ENCODE measurements at places on chromosomes 1 and 21.

GRCh38 chr1:197606168-197606845 lies 169.0 kb downstream of the DENND1B start:
- no peak for DNase-seq

DNA sequence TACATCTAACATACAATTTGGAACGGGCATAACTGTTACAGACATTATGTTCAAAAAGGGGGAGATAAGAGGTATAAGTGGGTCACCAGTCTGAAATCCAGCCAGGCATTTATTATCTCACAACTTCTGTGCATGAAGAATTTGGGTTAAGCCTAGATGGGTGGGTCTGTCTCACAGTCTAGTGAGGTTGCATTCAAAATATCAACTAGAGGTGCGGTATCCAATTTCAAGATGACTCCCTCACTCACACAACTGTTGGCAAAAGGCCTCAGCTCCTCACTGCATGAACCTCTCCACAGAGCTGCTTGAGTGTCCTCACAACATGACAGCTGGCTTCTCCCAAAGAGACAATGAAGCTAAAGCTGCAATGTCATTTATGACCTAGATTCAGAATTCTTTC lies 4.7 kb downstream of the AUNIP start:
- DNase-seq, result no peak

DNA sequence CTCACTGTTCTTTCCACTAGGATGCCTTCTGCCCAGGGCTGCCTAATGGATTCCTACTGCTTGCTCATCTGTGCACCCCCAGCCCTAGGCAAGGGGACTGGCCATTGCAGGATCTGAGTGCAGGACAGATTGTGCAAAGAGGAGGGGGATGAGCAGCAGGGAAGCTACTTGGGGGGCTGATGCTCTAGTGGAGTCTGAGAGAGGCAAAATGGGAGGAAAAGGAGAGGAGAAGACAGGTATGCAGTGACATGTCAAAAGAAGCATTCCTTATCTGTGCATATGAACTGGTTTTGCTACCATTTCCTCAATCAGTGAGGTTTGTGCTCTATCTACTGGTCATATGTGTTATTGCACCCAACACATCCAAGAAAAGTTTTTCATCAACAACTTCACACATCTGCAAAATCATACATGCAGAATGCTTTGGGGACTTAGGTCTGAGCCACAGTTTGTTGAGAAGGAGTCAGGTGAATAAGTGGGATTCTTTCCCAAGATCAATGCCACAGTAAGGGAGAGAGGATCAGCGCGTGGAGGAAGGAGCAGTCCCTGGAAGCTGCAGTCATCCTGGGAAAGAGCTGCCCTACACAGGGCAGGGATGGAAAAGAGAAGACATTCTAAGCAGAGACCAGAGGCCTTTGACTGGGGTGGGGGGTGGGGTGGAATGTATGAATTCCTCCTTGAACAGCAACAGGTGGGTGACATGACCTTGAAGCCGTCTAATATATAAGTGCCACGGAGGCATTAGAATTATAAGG lies 14.4 kb downstream of the SLC5A9 start:
- DNase-seq, result no peak

DNA sequence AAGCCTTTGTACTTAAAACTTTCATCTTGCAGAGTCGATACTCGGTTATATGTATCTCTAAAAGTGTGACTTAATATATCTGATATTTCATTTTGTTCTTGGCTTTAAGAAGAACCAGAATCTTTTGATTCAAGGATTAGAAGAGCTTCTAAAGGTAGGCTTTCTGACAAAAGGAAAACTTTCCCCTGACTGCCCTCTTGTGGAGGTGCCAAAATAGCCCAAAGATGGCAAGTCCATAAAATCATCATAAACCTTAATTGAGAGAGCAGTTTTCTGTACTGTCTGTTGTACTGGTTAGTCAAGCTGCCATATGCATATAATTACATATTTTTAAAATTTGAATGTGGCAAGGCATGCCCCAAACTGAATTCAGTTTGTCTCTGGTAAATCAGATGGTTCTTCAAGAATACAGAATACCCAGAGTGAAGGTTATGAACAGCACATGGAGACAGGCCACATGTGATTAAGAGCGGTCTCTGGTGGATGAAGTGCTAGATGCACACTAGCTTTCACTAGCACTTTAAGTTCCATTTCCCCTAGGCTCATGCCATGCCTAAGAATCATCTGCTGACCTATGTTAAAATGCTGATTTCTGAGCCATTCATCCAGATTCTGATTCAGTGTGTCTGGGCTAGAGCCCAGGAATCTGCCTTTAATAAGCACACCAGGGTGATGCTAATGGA lies 27.7 kb upstream of the ELAVL4 start:
- no peak for DNase-seq

GRCh38 chr1:115717541-115717940 lies 51.0 kb downstream of the CASQ2 start:
- DNase-seq, result no peak

- no peak for DNase-seq
Measured at GRCh38 chr1:101613546-101613945, 376.7 kb downstream of the S1PR1 start.

DNA sequence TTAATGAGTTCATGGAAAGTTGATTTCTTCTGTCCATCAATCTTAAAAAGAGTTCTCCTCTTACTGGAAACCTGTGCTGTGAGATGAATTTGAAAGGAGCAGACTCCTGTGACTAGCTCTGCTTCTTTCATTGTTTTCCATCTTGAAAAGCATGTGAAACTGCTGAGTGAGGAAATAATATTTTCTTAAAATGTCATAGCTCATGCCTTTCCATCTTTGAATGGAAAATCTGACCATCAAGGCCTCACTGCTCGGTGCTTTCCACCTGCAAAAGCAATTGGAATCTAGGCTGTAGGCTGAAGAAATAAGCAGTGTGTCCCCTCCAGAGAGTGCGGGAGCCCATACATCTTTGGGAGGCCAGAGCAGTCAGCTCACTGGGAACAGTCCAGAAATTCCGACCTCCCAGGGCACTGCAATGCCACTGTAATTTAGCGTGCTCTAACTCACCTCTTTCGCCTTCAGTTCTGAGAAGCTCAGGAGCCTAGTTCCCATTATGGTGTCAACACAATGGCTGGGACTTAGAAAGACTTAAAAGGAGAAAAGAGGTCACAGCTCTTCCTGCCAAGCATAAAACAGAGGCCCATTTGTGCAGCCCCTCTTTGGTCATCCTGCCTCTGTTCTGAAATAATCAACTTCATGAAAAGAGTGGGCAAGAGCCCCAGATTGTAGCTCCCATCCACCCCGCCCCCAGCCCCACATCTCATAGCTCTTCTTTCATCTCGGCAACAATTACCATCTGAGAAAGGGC lies 50.4 kb upstream of the F3 start:
- no peak for DNase-seq

GRCh38 chr1:6888268-6888667 lies 103.0 kb downstream of the CAMTA1 start:
- no peak for DNase-seq

DNA sequence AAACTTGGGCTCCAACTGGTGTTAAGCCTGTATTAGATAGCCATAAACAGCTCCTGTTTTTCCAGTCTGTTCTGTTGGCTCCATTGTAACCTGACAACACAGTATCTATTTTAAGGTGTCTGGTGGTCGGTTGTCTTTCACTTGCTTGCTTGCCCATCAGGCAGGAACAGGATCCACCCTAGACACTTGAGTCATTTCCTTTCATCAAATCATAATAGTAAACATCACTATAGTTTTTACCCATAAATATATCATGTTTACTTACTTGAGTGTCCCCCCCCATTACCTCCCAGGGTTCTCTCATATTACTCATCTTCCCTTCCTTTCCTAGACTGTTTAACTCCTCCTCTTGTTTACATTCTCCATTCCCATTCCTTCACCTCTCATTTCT lies 2.9 kb downstream of the DDI2 start:
- DNase-seq, result no peak

DNA sequence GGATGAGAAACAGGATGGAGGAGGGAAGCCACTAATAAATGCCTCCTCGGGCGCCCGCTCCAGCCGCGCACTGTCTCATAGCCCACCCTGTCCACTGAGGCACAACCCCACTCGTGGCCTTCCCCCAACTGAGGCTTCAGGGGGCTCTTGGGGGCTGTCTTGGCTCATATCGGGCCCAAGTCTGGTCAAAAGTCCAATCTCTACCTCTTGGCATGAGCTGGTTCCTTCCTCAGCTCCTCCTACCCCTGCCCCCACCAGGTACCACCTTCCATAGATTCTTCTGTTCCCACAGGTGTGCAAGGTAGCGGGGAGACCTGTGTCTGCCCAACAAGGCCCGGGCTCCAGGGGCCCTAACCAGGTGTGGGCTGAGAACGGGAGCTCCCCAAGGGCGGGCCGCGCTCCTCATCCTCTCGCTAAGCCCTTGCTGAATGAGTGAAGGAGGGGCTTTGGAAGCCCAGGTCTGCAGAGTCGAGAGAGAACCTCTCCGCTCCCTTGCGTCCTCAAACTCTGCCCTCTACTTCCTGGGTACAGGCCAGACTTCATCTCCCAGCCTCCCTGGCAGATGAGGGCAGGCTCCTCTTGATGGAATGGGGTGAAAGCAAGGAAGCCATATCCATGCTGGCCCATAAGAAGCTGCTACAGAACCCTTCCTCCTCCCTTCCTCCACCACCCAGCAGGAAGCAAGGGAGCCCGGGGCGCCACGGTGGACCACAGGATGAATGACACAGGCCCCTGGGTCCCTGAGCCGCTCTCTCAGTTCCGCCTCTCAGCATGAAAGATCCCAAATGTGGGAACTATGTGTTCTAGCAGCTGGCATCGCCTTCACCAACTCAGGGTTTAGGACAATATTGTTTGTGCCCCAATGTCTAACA lies 74.7 kb downstream of the PSMG1 start:
- no peak for DNase-seq

GRCh38 chr1:220124542-220124941 lies 30.6 kb downstream of the IARS2 start:
- no peak for DNase-seq

DNA sequence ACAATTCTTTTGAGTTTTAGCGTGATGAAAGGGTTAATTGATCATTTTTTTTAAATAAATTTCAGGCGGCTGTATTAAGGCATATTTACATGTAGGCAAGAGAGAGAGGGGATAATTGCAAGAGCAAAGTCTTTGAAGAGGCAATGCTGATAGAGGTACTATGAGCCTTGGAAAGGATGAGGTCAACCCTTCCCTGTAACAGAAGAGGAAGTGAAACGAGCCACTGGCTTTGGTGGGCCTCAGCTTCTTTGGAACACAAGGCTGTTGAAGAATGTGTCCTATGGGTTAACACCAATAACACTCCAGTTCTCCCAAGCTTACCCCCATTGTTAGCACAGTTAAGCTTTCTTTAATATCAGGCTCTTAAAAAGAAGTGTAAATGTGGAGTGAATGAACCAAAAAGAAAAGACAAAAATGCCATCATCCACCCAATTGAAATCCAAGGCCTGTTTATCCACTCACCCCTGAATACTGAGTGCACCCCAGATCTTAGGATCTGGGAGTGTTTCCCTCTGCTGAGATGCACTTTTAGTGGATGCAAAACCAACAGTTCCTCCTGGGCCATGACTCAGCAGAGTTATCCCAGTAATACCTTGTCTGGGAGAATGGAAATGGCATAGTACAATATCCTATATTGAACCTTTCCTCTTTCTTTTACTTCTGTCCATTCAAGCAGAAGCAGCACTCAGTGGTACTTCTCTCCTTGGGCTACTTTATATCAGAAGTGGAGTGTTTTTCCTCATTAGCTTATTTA lies 216.4 kb downstream of the SLC44A5 start:
- no peak for DNase-seq

- no peak for DNase-seq
Measured at GRCh38 chr1:76891931-76892622, 24.8 kb downstream of the ST6GALNAC5 start.

DNA sequence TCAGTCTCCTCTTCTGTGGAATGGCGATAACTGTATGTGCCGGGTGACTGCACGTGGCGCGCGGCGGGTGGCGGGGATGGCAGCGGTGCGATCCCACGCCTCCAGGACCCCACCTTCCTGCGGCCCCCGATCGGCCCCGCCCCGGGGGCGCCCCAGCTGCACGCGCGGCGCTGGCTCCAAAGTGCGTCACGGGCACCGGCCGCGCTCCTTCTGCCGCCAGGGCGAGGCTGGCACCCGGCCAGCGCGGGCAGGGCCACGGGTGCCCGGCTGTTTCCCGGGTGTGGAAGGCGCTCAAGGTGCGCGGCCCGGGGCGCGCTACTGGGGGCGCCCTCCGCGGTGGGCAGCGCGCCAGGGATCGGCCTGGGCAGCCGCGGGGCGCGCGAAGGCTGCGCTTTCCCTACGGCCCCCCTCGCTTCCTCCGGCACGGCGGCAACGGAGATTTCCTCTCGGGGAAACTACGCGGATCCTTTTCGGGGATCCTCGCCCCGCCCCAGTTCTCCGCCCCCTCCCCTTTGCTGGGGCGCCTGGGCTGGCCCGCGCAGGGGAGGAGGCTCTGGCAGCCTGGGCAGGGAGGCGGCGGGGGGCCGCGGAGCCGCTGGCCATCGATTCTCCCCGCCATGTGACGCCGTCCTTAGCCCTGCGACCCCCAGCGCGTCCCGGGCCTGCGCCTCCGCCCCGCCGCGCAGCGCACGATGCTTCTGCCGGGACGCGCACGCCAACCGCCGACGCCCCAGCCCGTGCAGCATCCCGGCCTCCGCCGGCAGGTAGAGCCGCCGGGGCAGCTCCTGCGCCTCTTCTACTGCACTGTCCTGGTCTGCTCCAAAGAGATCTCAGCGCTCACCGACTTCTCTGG lies at the start of gene EVA1C:
EVA1C (plus strand) TSS at position 545 of the 853 bp plus-strand sequence; CDS start at position 693, 148 bp downstream.
- DNase-seq, result peak; percentile 50

- no peak for DNase-seq
Measured at GRCh38 chr21:45983649-45983965, 2.0 kb downstream of the COL6A1 start.

GRCh38 chr1:22619252-22619651 lies 17.2 kb upstream of the C1QA start:
- no peak for DNase-seq

- DNase-seq, result peak; percentile 66
Measured at GRCh38 chr1:41769068-41769467, 149.7 kb downstream of the HIVEP3 start.

DNA sequence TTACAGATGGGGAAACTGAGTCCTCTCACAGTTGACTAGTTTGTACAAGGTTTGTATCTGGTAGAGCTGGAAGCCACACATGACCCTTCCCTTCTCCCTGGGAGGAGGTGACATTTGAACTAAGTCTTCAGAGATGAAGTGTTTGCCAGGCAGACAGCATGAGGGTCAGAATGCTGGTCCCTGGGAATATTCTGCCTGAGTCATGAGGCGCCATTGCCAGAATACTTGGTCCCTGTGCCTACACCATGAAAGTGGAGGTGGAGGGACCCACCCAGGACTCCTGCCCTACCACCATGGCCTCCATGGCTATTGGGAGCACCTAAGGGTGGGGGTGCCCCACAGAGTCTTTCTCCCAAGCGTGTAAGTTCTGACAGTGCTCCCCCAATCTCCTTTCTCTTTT lies 7.0 kb downstream of the RPS6KA1 start:
- no peak for DNase-seq

DNA sequence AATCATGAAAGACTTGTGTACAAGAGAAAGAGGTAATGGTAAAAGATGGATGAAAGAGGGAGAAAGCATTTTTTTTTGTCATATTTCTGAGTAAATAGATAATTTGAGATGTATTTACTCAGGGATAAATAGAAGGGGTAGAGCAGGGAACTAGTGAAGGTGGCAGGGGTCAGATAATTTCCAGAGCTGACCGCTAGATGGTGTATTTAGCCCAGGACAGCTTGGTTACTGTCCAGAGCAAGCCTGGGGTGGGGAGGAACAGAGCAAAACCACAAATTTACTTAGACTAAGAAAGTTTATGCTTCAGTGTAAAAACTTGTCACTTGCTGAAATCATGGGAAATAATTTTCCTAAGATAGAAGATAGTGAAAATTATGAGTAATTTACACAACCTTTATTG lies 91.5 kb downstream of the XCL2 start:
- DNase-seq, result no peak

GRCh38 chr1:246591047-246591446 lies 24.8 kb downstream of the CNST start:
- no peak for DNase-seq

- DNase-seq, result peak; percentile 74
Measured at GRCh38 chr1:159996653-159997052, 35.1 kb downstream of the PIGM start.

All from MG63 (cell line).